GM12865 (cell line): ENCODE measurements at places on chromosomes 2 and 18.

DNA sequence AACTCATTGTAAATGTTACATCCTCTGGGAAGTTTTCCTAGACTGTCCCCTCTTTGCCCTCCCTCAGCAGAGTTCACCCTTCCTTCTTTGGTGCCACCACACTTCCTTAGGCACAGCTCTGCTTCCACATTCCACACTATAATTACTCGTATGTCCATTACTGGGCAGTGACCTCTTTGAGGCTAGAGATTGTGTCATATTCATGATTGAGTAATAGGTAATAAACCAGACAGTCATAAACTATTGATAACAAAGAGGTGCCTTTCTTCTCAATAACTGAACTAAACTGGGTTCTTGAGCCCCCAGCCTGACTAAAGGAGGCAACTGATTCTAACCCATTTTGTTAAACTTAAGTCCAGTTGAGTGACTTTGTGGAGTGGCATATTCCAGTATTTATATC, 28.3 kb downstream of the MYO3B start:
- no peak for DNase-seq

- DNase-seq = no peak
These were observed 170.8 kb upstream of the FHL2 start for GRCh38 chr2:105569606-105570005.

DNA sequence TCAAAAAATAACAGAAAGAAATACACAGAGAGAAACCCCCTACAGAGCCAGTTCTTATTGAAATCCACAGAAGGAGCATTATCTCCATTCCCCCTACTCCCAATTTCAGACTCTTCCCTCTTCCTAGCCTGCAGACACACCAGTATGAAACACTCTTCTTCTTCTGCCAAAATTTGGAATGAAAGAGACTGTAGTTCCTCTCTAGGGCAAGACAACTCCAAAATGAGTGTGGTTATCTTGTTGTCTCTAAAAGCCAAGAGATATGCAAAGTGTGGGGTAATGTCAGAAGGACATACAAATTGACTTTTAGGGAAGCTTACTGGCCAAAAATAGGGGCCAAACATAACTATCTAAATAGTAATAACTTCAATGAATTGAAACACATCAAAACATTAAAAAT, 337.1 kb upstream of the SETBP1 start:
- DNase-seq = no peak

GRCh38 chr2:120352696-120353590, 7.0 kb downstream of the INHBB start:
- no peak for DNase-seq

DNA sequence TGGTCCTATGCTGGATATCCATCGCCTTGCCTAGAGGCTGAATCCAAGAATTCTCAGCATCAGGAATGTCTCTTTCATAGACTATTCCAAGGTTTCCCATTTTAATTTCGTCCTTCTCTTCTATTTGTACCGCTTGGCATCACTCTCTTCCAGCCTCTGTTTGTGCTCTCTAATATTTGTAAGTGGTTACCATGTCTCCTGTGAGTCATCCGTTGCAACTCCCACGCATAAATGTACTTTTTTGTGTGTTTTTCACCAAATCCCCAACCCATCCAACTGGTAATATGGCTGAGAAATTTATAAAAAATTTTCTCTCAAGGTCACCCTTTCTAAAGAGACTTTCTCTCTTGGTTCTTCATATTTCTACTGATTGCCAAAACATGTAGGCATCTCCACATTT, 21.8 kb downstream of the COLEC12 start:
- DNase-seq = no peak

- no peak for DNase-seq
These were observed 195.4 kb downstream of the SPP2 start for GRCh38 chr2:234245945-234246344.

- no peak for DNase-seq
These were observed 2025.6 kb upstream of the LRRTM1 start for GRCh38 chr2:82330155-82330554.

DNA sequence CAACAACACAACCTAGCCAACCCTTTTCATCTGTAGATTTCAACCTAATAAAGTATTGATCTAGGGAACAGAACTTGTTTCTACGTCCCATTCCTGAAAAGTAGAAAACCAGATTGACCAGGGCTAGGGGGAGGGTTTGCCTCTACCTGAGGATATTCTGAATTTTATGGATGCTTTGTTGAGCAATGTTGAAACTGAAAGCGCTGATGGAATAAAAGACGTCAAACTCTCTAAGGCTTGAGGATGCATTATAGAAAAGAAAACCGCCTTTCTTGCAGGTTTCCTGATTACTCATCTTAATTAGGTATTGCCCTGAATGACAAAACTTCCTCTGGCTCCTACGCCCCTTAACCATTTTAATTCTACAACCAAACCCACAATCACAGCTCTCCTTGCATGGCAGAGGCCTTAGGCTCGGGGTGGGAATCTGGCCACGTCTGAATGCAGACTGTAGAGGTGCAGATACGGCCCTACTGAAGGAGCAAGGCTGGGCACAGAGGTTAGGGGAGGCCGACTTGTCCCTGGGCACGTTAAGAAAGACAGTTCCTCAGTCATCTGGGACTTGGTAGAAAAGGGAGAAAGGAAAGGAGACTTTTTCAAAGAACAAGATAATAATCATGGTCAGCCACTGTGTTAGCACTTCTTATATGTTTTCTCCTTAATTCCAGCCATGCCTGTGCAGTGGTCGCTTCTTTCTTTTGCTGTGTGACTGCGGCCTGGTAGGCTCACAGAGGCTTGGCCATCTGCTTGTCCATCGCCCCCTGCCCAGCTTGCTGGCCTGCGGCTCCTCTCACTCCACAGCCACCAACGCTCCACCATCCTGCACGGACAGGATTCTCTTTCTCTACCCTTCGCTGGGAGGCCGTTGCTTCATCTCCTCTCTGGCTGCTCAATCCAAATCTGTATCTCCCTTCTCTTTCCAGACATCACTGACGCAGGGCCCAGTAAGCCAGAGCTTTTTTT, 209.5 kb downstream of the VAPA start:
- no peak for DNase-seq

GRCh38 chr2:220946552-220946951, 625.6 kb downstream of the EPHA4 start:
- no peak for DNase-seq

GRCh38 chr2:128803222-128803621, 484.6 kb upstream of the HS6ST1 start:
- DNase-seq = no peak

DNA sequence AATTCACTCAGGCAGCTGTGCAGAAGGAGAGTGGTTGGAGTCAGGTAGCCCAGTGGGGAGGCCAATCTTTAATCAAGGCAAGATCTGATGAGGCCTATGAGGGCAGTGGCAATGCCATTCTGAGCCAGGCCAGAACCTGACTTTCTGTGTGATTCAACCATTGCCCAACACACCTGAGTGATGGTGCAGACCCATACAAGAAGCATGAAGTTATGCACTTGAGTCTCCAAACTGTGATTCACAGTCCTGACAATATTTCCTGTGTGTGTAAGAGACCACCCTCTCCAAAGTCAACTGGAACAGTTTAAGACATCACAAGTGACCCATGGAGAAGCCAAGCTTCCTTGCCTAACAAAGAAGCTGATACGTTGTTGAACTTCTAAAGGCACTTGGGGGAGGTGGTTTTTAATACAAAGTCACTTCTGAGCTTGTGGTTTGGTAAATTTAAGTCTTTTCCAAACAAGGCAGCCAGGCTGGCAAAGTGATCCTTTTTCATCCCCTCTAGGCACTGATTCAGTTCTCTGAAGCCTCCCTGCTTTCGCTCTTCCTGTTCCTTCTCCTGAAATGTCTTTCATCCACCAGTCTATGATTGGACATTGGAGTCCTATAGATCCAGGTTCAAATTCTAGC, 49.0 kb downstream of the VSNL1 start:
- DNase-seq = no peak

GRCh38 chr2:53941749-53942148, 29.0 kb downstream of the PSME4 start:
- peak; percentile 20 for DNase-seq

- DNase-seq = no peak
These were observed 9.1 kb downstream of the AGXT start for GRCh38 chr2:240877460-240878340.

- no peak for DNase-seq
These were observed 277.0 kb downstream of the CPS1 start for GRCh38 chr2:210833403-210833802.

DNA sequence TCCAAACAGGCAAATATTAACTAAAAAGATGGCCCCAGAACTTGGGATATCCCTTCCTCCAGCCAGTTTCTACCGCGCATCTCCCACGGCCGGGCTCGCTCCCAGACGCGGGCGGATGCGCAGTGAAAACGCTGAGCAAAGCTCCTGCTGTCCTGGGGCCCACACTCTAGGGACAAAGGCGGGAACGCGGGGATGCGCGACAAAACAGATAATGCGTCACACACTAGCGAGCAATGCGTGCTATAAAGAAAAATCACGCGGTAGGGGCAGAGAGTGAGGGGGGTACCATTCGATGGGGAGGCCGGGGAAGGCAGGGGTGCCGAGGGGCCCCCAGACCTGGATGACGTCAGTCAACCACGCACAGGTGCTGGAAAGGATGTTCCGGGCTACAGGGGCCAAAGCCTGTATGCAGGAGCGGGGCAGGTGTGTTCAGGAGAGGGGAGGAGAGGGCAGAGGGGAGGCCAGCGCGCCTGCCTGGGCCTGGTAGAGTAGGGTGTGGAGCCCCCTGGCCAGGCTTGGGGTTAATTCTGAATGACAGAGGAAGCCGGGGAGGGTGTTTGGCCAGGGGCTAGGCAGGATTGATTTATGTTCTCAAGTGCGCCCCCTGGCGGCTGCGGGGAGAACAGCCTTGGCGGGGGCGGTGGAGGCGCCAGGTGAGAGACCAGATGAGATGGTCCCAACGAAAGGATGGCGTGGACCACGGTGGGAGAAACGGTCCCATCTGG, 14.9 kb upstream of the ITM2C start:
- peak; percentile 65 for DNase-seq

GRCh38 chr18:21391074-21391673, 149.1 kb downstream of the GREB1L start:
- DNase-seq = peak; percentile 27

DNA sequence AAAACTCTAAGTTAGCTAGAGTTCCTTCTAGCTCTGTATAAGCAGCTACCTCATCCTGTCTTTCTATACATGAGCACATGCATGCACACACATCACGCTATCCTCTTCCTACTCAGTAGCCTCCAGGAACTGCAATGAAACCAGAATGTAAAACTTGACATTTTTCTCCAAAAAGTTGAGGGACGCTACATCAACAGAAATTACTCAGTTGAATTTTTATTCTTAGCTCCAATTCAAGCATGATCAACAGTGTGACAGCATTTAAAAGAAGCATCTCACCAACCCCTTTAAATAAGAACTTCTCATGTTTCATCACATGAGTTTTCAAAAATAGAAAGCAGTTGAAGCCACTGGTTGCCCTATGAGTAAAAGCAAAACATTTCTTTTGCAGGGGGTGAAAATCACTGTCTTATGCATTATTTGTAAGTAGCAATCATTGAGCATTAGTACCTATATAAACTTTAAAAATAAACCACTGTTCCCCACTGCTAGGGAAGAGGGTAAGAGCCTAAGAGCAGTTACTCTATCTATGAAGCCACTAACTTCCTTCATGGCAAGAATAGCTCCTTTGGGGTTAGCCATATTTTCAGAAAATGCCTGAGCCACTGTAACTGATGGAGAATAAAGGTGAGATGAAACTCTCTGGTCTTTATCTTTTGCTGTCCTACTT, 77.9 kb upstream of the ARL5A start:
- DNase-seq = peak; percentile 40

GRCh38 chr2:66899648-66900047, 464.7 kb downstream of the MEIS1 start:
- no peak for DNase-seq

DNA sequence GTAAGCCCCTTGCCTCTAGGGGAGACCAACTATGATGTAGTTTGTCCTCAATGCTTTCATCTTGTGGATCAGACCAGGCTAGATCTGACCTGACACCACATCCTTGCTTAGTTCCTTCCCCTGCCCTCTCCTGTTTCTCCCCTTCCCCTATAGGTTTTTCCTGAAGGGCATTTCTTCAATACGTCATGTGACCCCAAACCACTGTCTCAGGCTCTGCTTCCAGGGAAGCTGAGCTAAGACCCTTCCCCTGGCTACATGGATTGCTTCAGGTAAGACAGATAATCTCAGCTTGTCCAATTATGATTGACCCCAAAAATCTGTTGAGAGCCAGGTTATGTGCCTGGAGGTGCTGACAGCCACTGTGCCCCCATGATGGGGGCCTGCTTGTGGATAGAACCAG, 22.6 kb upstream of the TTL start:
- no peak for DNase-seq

DNA sequence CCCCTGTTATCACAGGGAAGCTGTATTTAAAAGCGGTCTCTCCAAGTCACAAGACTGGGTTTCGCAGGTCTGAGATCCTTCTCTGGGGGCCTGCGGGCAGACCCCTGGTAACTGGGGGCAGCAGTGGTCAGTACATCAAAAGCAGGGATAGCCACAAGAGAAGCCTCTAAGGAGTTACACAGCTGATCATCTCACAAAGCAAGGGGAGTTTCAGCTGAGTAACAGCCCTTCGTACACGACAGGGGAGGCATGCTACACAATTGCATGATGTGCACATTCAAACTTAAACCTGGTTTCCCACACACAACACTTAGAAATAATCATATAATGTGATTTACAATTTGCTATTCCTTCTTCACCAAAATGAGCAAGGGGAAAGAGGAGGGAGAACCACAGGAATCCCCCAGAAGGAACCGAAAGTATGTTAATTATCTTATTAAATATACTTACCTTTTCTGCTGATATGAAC, 87.5 kb downstream of the TMEM131 start:
- peak; percentile 69 for DNase-seq

DNA sequence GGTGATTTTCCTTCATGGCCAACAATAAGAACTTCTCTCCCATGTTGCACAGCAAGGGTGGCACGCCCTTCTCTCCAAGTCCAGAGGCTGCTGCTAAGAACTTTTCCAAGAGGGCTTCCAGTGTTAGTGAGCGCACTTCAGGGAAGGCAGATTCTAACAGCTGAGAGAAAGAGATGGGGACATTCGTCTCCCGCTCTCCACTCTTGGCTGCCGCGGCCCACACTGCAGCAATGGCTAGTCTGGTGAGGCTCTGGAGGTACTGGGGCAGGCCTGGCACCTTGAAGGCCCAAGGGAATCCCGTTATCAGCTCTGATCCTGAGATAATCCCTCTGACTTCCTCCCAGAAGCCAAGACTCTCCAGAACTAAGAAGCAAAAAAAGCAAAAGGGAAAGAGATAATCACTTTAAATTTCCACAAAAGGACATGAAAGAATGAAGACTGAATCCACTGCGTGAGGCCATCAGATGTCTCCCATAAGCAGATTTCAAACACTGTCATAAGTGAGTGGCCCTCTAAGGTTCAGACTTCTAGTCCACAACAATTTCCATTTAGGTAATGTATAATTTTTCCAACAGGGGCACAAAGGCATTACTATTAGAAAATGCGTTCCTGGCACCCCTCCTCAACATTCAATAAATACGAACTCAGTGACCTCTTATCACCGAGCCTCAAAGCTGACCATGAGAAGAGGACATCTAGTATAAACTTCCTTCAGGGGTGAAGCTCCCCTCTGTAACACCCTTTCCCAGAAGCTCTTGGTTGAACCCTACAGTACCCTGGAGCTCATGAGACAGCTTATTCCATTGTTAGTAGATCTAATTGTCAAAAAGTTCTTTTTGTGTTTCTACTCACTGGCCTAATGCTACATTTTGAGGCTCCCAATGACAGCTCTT, 66.7 kb upstream of the ZFP36L2 start:
- DNase-seq = no peak

- DNase-seq = no peak
These were observed 28.5 kb downstream of the ITGB1BP1 start for GRCh38 chr2:9394816-9395215.
